ENCODE measurements at places on chromosomes 13 and 19. TPM values are rescaled to one million over a fixed set of nuclear protein-coding genes. Genes with fewer than 3 reads are reported as not detected.

- H3K27ac ChIP-seq: no peak overlapping the region
- DNase-seq: no peak
- H3K4me1 ChIP-seq: no peaks in the 10 kb centered on the region
- H3K4me3 ChIP-seq: no peak overlapping the region
- H3K36me3 ChIP-seq: no peaks in the 10 kb centered on the region
Measured at GRCh38 chr19:46089432-46089831, 35.1 kb downstream of the IGFL3 start.

GRCh38 chr19:54523403-54523802 is 20.8 kb downstream of the LAIR2 start:
- no peaks in the 10 kb centered on the region for H3K36me3 ChIP-seq
- peaks cover 45% of the 10 kb centered on the region for H3K4me1 ChIP-seq
- peak overlapping the region; percentile 11 for H3K4me3 ChIP-seq

DNA sequence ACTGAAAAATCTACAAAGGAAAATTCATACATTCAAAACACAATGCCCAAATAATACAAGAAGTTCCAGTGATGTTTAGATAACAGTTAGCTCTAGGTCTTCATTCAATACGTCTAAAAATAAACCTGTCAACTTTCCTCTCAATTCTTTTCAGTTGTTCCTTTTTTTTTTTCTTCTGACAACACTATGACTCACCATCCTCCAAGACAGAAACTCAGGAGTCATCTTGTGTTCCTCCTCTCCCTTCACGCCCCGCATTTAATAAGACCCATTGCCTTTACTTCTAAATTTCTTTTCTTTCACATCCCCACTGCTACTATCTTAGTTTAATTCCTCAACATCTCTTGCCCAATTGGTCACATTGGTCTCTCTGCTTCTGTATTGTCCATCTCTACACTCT is 759.9 kb downstream of the GPC5 start:
- H3K36me3 ChIP-seq: no peaks in the 10 kb centered on the region
- no peak for DNase-seq
- no peak overlapping the region for H3K4me3 ChIP-seq
- H3K27ac ChIP-seq: no peak overlapping the region

- H3K4me1 ChIP-seq: peaks cover 20% of the 10 kb centered on the region
- no peak overlapping the region for H3K27ac ChIP-seq
- H3K36me3 ChIP-seq: peaks cover 48% of the 10 kb centered on the region
- DNase-seq: no peak
Measured at GRCh38 chr19:24040621-24041020, 46.4 kb upstream of the ZNF254 start.

DNA sequence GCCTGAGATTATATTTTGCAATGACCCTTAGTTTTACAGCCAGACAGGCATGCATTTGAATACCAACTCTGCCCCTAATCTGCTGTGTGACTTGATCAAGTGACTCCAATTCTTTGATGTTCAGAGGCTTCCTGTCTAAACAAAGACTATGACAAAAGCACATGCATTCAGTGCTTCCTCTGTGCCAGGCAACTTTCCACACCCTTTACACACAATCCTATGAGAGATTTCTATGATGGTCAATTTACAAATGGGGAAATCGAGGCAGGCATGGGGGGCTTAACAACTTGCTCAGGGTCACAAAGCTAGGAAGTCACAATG is 3.7 kb upstream of the LYPD3 start:
- H3K4me3 ChIP-seq: no peak overlapping the region
- DNase-seq: no peak
- peaks cover 51% of the 10 kb centered on the region for H3K4me1 ChIP-seq
- peak overlapping the region; percentile 63 for H3K27ac ChIP-seq
- H3K36me3 ChIP-seq: peaks cover 2% of the 10 kb centered on the region

- H3K4me3 ChIP-seq: peak overlapping the region; percentile 66
- H3K4me1 ChIP-seq: no peaks in the 10 kb centered on the region
- H3K27me3 ChIP-seq: no peaks in the 10 kb centered on the region
- peak overlapping the region; percentile 30 for H3K27ac ChIP-seq
Measured at GRCh38 chr13:99566125-99567083, 65.1 kb downstream of the TM9SF2 start.

DNA sequence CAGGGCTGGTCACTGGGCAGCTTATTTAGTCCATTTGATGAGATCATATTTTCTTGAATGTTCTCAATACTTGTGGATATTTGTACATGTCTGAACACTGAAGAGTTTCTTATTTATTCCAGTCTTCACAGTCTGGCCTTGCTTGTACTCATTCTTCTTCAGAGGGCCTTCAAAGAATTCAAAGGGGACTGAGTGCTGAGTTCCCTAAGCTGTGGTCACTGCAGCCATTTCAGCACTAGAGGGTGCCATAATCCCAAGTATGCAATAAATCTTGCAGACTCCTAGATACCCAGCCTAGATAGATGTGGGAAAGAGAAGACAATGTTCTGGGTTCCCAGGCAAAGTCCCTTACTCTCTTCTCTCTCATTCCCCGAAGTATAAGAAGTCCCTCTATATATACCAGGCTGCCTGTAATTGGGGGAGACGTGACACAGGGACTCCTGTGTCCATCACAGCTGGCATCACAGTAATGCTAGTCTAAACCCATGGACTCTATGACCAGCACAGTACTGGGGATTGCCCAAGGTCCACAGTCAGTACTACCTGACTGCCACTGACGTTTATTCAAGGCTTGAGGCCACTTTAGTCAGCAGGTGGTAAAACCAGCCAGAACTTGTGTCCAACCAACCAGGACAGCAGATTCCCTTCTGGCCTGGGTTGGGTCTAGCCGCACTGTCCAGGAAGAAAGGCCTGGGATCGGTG is 8.9 kb upstream of the VN1R1 start:
- no peaks in the 10 kb centered on the region for H3K27me3 ChIP-seq
- DNase-seq: peak; percentile 20
- no peak overlapping the region for H3K4me3 ChIP-seq
- H3K36me3 ChIP-seq: peaks cover 44% of the 10 kb centered on the region
- H3K27ac ChIP-seq: no peak overlapping the region

GRCh38 chr19:6459262-6460098 is at the start of gene SLC25A23:
Gene SLC25A23, minus strand, starts transcription at chr19:6459792. Its CDS starts 164 bp downstream, at chr19:6459628.
- H3K27me3 ChIP-seq: no peaks in the 10 kb centered on the region
- peaks cover 23% of the 10 kb centered on the region for H3K4me1 ChIP-seq
- peaks cover 27% of the 10 kb centered on the region for H3K36me3 ChIP-seq
- peak within 1 kb of the TSS; percentile 89 for H3K4me3 ChIP-seq
- peak; percentile 67 for DNase-seq

- no peak for DNase-seq
- H3K4me3 ChIP-seq: no peak overlapping the region
- peaks cover 36% of the 10 kb centered on the region for H3K36me3 ChIP-seq
- H3K4me1 ChIP-seq: peaks cover 39% of the 10 kb centered on the region
- H3K27ac ChIP-seq: no peak overlapping the region
Measured at GRCh38 chr19:5141129-5141849, 172.4 kb downstream of the KDM4B start.

DNA sequence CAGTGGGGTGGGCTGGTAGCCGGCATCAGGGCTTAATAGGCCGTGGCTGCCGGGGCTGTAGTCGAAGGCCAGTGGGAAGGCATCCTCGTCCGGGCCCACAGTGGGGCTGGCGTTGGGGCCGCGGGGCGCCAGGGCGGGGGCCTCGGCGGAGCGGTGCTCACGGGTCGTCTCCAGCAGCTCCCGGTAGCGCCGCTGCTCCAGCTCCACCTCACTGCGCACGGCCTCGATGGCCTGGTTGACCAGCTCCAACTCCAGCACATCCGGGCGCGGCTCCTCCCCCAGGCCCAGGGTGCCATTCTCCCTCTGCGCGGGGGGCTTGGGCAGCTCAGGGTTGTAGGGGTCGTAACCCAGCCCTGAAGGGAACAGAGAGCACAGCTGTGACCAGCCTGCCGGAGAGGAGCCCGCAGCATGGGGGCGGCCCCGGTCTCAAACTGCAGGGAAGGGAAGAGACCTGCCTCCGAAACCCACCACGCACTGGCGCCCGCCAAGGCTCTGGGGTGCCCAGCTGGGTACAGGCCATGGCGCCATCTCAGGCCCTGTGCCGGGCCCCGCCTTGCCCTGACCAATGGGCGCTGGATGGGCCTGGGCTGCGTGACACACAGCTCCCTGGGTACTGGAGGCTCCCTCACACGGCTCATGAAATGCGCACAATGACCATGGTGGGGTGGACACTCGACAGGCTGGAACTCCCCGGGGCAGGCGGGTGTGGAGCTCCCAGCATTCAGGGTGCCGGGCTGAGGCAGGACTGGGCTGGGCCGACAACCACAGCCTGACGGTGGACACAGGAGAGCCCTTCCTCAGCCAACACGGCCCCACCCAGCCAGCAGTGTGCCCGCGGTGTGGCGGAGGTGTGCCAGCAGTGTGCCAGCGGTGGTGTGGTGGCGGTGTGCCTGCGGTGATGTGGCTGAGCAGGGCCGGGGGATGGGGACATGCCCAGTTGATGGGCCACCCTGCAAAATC is 16.5 kb upstream of the ATP8B3 start:
- H3K4me3 ChIP-seq: no peak overlapping the region
- no peak for DNase-seq
- H3K4me1 ChIP-seq: peaks cover 6% of the 10 kb centered on the region
- H3K27me3 ChIP-seq: no peaks in the 10 kb centered on the region

DNA sequence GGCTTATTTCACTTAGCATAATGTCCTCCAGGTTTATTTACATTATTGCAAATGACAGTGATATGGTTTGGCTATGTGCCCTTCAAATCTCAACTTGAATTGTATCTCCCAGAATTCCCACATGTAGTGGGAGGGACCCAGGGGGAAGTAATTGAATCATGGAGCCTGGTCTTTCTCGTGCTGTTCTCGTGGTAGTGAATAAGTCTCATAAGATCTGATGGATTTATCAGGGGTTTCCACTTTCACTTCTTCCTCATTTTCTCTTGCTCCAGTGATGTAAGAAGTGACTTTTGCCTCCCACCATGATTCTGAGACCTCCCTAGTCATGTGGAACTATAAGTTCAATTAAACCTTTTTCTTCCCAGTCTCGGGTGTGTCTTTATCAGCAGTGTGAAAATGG is 109.6 kb downstream of the VWA8 start:
- no peak overlapping the region for H3K4me3 ChIP-seq
- peaks cover 54% of the 10 kb centered on the region for H3K36me3 ChIP-seq
- H3K27me3 ChIP-seq: no peaks in the 10 kb centered on the region

DNA sequence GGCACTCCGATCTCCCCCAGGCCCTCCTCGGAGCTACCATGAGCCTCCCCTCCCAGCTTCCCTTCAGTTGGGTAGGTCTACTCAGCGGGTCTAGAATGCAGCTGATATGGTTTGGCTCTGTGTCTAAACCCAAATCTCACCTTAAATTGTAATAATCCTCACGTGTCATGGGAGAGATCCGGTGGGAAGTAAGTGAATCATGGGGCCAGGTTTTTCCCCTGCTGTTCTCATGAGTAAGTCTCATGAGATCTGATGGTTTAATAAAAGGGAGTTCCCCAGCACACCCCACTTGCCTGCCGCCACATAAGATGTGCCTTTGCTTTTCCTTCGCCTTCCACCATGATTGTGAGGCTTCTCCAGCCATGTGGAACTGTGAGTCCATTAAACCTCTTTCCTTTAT is 14.5 kb upstream of the DOCK9 start:
- H3K27me3 ChIP-seq: no peaks in the 10 kb centered on the region
- no peak overlapping the region for H3K4me3 ChIP-seq
- peaks cover 12% of the 10 kb centered on the region for H3K36me3 ChIP-seq
- no peak for DNase-seq

GRCh38 chr13:51996641-51997040 is 14.6 kb downstream of the ATP7B start:
- no peaks in the 10 kb centered on the region for H3K36me3 ChIP-seq
- H3K4me3 ChIP-seq: no peak overlapping the region
- H3K27ac ChIP-seq: no peak overlapping the region
- H3K4me1 ChIP-seq: peaks cover 2% of the 10 kb centered on the region
- H3K27me3 ChIP-seq: peaks cover 9% of the 10 kb centered on the region
- no peak for DNase-seq

DNA sequence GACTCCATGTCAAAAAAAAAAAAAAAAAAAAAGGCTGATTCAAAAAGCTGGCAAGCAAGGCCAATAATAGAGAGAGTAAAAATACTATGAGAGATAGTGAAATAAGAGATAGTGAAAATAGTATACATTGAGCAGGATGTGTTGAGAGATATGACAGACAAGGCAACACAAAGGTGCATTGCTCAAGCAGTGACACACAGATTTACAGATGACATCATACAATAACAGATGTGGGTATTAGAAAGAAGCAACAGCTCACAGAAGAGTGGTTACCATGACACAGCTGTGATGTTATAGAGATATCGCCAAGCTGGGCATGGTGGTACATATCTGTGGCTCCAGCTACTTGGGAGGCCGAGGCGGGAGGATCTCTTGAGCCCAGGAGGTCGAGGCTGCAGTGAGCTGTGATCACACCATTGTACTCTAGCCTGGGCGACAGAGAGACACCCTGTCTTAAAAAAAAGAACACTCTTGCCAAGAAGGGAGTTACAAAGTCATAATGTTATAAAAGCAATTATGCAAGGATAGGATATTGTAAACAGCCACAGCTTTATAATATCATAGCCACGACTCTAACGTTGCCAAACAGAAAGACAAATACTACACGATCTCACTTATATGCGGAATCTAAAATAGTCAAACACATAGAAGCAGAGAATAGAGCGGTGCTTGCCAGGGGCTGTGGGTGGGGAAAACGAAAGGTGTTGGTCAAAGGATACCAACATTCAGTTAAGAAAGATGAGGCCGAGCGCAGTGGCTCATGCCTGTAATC is 10.3 kb downstream of the TNFSF9 start:
- H3K27ac ChIP-seq: no peak overlapping the region
- peaks cover 13% of the 10 kb centered on the region for H3K27me3 ChIP-seq
- H3K4me3 ChIP-seq: no peak overlapping the region
- H3K4me1 ChIP-seq: peaks cover 14% of the 10 kb centered on the region
- DNase-seq: no peak

- no peak overlapping the region for H3K4me3 ChIP-seq
- no peak overlapping the region for H3K27ac ChIP-seq
- no peaks in the 10 kb centered on the region for H3K27me3 ChIP-seq
- peaks cover 4% of the 10 kb centered on the region for H3K4me1 ChIP-seq
- H3K36me3 ChIP-seq: no peaks in the 10 kb centered on the region
Measured at GRCh38 chr19:42433503-42434260, 6.5 kb upstream of the LIPE start.

- no peaks in the 10 kb centered on the region for H3K4me1 ChIP-seq
- no peak overlapping the region for H3K27ac ChIP-seq
- no peaks in the 10 kb centered on the region for H3K36me3 ChIP-seq
- H3K4me3 ChIP-seq: no peak overlapping the region
- H3K27me3 ChIP-seq: peaks cover 23% of the 10 kb centered on the region
Measured at GRCh38 chr13:99926014-99926731, 45.4 kb downstream of the ZIC5 start.

PRRG2 gene
- 1.5 TPM for total RNA-seq

MYH14 gene
- not detected for total RNA-seq

SCEL gene
- not detected for total RNA-seq

CNN1 gene
- total RNA-seq: not detected

KASH5 gene
- total RNA-seq: 1.1 TPM
